CD4-positive, alpha-beta T cell treated with Interleukin-1 beta for 1 hour (primary cell): ENCODE measurements at places on chromosomes 2 and 18.

DNA sequence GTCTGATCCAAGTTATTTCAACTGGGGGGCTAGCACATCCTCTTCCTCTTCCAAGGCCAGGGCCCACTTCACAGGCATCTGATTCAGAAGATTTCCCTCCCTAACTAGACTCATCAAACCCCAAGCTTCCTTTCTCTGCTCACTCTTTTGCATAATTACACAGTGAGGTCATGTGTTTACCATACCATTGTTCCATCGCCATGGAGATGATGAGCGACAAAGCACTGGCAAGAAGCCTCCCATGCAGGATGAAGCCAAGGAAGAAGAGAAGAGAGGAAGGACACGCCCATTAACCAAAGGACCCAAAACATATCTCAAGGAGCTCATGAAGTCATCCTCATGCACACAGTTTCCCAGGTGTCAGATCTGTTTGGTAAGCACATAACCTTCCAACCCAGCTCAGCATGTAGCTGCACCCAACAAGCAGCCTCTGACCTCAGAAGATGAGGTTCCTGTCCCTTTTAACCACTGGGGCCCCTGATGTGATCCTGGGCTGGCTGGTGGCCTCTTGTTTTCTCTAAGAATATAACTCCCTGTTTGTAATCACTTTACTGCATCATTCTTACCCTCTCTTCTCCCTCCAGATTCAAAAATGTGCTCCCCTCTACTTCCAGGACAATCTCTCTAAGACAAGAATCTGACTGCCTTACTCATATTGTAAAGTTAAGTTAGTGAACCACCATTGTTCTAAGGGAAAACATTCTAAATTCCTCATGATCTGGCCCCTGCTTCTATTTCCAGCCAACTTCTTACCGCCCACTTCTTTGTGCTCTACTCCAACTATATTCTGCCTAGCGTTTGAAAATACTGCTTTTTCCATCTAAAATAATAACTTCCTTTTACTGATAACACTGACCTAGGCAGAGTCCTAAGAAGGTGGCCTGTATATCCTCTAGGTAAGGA is 190.1 kb downstream of the TTC32 start:
- peak; percentile 1 for DNase-seq

DNA sequence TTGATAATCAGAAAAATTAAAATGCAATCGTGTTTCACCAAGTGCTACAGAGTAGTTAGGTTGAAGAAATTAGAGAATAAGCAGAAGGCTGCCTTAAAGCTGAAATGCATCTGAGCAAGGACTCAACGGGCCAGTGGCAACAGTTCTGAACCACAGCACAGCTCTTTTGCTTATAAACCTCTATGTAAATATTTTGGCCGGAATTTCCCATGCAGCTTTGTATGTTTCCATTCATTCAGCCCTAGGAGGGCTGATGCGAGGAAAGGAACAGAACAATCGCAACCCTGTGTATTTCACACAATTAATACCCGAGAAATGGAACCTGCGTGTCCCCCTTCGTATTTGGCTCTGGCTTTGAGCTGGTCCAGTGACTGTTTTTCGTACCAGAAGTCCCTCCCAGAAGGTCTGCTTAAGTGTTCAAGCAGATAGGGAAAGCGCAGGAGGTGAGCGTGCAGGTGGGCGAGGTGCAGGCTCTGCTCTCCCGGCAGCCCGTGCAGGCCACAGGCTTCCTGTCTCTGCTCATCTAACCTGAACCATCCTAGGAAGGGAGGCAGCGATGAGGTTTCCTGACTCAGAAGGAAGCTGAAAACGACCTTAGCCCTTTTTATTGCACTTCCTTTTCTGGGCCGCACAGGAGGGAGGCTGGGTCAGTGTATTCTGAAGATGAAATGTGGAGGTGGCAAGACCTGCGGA is 67.3 kb downstream of the ASB1 start:
- DNase-seq, result peak; percentile 9

GRCh38 chr2:31129375-31130171 is 8.7 kb downstream of the GALNT14 start:
- DNase-seq, result no peak

GRCh38 chr18:34809451-34810072 is 99.5 kb downstream of the DTNA start:
- DNase-seq, result no peak

DNA sequence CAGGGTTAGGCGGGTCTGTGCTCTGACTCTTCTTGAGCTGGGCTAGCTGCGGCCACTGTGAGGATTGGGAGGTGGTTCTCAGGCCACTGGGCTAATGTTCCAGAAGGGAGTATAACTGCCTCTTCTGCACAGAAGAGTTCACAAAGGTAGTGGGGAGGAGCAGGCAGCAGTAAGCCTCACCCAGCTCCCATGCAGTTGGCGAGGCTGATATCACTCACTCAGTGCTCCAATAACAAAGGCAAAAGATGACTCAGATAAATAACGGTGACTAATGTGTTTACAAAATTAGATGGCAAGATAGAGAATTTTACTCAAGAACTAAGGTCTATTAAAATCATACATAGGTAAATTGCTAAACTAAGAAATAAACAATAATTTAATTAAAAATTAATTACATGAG is 174.2 kb upstream of the TMEM200C start:
- DNase-seq, result no peak

GRCh38 chr2:26001743-26002351 is 19.6 kb upstream of the KIF3C start:
- no peak for DNase-seq

DNA sequence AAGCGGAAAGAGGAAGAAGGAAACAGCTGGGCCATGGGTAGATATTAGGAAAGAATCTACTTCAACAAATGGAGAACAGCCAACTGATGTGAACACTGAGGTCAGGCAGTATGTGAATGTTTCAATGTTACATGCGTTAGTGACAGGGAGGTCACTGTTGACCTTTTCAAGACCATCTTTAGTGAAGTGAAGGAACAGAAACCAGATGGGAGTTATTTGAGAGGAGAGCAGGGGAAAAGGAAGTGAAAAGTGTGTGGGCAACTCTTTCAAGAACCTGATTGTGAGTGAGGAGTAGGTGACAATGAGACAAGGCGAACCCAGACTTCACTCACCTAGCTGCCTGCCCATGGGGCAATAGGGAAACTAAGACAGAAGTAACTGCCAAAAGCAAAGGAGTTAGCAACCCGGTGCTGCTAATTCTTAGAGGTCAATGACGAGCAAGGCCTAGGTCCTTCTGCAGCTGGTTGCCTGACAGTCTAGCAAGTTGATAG is 67.0 kb downstream of the SP3 start:
- DNase-seq, result no peak

DNA sequence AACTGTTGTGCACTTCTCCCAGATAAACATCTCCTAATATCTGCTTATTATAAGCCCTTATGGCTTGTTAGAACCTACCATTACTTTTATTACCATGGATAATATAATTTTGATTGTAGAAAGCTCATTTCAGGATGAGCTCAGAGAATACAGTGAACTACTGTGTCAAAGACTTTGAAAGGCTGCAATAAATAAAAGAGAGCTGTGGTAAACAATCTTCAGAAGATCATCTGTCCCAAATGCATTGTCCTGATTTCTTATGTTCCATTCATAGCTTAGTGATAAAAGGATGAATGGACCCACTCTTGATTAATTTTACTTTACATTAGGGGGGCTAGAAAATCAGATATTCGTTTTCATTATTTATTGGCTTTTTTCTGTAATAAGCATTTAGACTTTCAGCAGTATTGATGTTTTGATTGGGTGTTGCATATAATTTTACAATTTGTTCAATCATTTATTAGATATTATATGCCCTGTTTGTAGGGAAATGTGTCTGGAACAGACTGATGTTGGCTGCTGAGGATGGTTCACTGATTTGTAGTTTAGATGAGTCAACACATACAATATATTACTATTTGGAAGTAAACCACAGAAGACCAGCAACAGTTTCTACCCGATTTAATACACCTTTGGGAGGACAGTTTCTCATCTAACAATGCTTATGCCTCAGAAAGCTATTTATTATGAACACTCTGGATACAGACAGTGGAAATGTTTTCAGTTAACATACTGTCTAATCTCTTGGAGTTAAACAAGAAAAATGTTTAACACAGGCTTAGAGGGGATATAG is 147.2 kb downstream of the TMEFF2 start:
- DNase-seq, result no peak

DNA sequence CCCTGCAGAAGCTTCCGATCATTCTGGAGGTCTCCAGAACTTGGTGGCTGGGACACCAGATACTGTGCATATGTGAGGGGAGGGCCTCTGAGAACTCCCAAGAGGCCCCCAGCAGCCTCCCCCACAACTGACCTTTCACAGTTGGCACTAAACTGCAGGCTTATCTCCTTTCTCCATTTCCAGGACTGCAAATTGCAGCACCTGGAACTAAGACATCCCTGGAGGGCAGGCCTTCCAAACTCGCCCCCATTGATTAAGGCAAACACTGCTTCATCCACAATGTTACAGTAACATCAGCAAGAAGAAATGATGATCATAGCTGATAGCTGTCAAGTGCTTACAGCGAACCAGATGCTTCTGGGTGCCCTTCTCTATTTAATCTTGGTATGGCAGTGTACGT is 67.9 kb downstream of the TGOLN2 start:
- no peak for DNase-seq

DNA sequence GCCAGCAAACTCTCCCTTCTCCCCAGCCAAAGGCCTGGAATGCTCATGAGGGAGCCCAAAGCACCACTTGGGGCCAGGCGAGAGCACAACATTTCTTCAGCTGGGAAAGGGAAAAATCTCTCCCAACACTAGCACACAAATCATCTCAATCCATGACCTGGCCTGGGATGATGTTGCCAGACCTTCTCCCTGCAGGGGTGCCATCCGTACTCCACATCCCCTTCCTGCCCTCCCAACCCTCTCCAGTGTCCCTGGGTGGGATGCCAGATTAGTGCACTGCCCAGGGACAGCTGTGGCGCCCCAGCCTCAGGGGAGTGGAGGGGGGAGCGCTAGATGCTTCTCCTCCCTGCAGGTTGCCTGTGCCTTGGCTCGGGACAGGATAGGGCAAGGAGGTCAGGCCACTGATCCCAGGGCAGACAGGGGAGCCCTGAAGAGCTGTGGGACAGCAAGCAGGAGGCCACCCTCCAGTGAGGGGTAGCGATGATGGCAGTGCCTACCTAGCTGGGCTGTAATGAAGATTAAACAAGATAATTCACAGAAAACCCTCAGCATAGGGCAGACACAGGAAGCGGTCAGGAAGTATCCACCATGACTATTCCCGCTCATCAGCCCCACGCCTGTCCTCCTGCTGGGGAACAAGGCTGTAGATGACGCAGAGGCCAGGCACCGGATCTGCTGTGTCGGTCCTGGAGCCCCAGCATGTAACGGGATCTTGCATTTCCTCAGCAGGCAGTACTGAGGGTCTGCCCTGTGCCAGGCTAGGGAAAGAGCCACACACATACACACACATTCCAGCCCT is 31.1 kb downstream of the SERTAD2 start:
- DNase-seq, result no peak

GRCh38 chr18:67300498-67300897 is 216.0 kb downstream of the DSEL start:
- DNase-seq, result peak; percentile 39

DNA sequence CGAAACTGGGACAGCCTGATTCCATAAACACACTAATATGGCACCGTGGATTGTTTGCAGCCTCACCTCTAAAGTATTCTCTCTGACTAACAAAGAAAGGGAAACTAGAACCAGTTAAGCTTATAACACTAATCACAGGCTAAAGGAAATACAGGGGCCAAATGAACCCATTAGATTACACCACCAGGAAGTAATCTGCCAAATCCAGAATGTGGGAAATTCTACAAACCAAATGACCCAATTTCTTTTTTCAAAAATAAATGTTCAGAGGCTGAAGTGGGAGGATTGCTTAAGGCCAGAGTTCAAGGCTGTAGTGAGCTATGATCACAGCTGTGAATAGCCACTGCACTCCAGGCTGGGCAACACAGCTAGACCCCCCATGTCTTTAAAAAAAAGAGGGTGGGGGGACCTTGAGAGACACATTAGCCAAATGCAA is 1.5 kb upstream of the MPPE1 start:
- DNase-seq, result no peak

GRCh38 chr18:58267493-58267892 is 223.5 kb downstream of the NEDD4L start:
- DNase-seq, result no peak

DNA sequence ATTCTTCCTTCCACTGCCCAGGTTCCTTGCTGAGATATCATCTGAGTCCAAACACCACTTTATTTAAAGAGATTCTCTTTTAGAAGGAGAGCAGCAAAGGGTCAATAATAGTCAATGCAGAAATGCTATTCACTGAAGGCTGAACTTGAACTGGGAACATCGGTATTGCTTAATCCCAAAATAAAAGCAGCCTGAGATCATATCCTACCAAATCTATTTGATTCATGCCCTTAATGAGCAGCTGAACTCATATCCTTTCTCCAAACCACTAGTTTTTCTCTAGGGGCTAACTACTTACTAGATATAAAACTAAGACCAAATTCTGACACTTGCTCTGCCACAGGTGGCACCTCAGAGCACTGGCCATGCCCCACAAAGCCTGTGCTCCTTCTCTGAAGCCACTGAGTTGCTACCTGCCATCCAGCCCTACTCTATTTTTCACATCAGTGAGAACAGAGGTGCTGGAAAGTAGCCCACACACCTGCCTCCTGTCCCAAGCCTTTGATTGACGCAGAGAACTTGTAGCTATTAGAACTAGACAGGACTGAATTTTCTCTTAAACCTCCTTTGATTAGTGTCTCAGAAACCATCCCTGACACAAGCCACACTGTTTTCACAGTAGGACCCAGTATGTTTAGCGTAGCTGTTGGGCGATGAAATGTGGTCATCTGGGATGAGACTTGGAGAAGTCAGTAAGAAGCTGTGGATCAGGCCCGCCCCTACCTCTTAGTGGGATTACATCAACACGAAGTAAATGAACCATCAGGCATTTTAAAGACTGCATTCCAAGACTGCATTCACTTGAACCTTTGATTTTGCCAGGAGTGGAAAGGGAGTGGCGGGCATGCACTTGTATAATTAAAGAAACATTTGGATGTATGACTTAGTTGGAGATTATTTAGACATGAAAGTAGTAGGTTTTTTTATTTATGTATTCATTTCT is 124.3 kb downstream of the RBMS1 start:
- DNase-seq, result no peak

DNA sequence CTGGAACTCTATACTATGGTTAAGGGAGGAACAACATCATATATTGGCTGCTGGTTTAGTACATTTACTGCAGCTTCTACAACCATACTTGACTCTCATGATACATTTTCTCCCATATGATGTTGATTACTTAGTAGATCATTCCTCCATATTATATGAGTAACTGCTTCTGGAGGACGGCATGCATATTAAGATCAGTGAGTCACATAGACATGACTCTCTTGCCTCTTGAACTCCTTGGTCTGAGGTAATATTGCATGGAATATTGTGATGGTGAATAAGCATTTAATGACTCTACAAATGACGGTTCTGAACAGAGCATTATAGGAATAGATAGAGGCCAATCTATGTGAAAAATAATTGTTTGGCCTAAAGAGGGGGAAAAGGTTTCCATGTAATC is 418.8 kb upstream of the SPHKAP start:
- DNase-seq, result no peak
